Cerebellum (tissue), 4 donors: ENCODE measurements at places on chromosomes 13 and 19. TPM values are rescaled to one million over a fixed set of nuclear protein-coding genes. Genes with fewer than 3 reads are reported as not detected.

Gene CNMD
- total RNA-seq = 2.8 TPM

Gene CERS1
- 19.1 TPM for total RNA-seq

Gene LPAR2
- 23.0 TPM for total RNA-seq

DNA sequence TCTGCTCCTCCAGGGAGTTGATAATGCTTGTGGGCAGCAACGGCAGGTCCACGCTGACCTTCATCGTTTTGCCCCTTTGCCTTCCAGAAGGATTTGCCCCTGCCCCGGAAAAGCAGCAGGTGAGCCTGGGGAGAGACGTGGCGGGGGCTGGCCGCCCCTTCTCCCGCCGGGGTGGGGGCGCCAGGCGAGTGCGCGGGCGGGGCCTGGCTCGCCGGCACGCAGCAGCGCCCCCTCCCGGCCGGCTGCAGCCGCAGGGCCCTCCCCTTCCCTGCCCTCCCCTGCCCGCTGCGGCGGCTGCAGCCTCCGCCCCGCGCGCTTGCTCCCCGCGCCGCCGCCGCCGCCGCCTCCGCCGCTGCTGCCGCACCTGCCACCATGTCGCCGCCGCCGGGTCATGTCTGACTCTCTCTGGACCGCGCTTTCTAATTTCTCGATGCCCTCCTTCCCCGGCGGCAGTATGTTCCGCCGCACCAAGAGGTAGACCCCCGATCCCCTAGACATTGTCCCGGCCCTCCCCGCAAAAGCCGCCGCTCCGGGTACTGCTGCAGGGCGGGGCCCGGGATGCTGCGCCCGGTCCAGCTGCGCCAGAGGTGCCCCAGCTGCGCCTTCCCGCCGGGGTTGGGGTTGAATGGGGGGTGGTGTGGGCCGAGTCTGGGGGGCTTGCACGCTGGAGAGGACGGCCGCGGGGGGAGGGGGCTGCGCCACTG is at the start of gene MAST1:
MAST1 (plus strand) TSS at position 334 of the 704 bp plus-strand sequence; CDS start at position 392, 58 bp downstream.
- DNase-seq = peak; percentile 94

GRCh38 chr13:44448373-44448772 is 74.7 kb downstream of the SERP2 start:
- no peak for DNase-seq

DNA sequence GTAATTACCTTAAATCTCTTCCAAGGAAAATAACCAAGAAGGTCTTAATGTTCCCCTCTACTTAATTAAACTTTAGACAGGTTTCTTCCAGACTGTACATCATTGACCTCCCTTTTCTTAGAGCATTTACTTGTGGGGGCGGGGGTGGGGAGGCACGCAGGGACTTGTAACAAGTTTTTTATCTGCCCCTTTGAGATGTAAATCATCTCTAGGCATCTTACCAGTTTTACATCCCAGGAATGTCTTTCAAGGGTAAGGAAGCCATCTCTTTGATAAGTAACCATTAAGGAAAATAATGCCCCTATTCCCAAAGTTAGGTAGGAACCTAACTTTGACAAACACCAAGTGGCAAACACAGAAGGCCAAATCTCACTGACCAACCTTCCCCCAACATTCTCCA is 528.6 kb downstream of the SUCLA2 start:
- no peak for DNase-seq

GRCh38 chr13:97520061-97520460 is 86.1 kb downstream of the RAP2A start:
- DNase-seq = no peak

DNA sequence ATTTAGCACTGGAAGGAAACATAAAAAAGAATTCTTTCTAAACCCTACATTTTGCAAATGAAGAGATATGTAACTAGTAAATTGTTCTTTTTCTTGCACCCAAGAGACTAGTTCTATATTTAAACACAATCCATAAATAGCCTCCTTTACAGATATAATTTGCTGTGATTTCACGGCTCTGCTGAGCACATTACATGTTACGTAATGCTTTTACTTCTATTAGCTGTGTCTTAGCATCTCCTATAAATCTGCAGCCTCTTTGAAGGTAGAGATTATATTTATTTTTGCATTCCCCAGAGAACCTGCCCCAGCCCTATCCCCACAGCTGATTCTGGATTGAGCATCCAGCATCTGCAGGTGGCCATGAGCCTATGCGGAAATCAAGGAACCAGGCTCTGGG is 32.2 kb downstream of the LACC1 start:
- DNase-seq = no peak

- DNase-seq = peak; percentile 99
Measured at GRCh38 chr19:45645631-45646344, 6.6 kb upstream of the EML2 start.
